ENCODE measurements at places on chromosomes 7 and 10.

DNA sequence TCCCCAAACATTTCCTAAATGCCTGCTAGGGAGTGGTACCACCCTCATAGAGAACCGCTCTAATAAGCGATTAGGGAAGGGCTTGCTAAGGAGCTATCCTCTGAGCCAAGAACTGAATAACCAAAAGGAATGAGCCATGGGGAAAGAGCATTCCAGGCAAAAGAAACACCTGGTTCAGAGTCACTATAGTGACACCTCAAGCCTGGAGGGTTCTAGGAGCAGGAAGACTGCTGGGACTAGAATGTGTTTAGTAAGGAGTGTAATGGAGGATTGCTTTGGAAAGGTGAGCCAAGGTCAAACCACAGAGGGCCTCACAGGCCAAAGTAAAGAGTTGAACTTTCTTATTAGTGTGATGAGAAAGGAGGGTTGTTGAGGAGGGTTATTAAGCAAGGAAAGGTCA lies 38.7 kb upstream of the NRBF2 start:
- DNase-seq = no peak

DNA sequence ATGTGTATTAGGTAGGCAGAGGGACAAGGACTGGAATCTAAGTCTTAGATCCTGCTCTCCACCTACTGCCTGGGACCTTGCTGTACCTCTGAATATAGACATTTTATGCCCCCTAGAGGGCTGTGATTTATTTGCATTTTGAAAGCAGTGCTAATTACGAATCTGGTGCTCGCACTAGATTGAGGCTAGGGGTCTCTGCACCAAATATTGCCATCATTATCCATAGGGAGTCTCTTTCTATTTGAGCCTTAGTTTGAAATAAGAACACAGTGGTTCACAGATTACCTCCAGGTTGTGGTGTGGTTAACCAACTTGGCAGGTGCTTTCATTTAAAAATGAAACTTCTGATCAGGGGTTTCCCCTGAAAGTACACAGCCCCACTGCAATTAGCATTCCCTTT lies 41.8 kb downstream of the CNNM1 start:
- no peak for DNase-seq

DNA sequence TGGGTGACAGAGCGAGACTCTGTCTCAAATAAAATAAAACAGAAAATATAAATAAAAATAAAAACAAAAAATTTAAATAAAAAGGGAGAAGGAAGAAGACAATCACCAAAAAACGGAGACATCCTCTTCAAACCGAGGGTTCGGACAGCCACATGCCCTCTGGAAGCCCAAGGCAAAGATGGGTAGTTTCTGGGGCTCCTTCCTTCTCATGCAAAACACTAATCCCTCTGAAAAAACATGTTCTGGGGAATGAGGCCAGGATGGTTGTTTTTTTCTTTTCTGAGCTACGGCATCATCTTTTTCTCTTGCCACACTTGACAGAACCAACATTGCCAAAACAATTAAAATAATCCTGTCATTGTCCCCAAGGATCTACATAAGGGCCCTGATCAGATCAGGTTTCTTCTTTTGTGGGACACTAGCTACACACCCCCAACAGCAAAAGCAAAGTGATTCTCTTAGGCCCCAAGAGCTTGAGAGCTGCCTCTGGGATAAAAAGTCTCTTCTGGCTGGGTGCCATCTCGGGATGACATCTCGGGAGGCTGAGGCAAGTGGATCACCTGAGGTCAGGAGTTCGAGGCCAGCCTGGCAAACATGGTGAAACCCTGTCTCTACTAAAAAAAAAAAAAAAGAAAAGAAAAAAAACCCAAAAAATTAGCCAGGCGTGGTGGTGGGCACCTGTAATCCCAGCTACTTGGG lies 14.2 kb upstream of the POR start:
- no peak for DNase-seq

- DNase-seq = no peak
These were observed 661.1 kb upstream of the ANKRD30A start for GRCh38 chr10:36464291-36464690.
